ENCODE measurements at places on chromosomes 6 and 20. TPM values are rescaled to one million over a fixed set of nuclear protein-coding genes. Genes with fewer than 3 reads are reported as not detected.
A peak's percentile ranks its signal among the peaks of the same experiment; 100 is the strongest.

GRCh38 chr20:62703853-62704228, 4.8 kb upstream of the NTSR1 start:
- no peak for DNase-seq
- no peaks in the 10 kb centered on the region for H3K36me3 ChIP-seq
- H3K4me1 ChIP-seq: peaks cover 11% of the 10 kb centered on the region
- no peak overlapping the region for H3K4me3 ChIP-seq
- H3K27me3 ChIP-seq: peaks cover 24% of the 10 kb centered on the region

The SLC22A16 gene
- total RNA-seq: not detected

The OR5V1 gene
- total RNA-seq: not detected

The IRAK1BP1 gene
- total RNA-seq: 2.1 TPM

- peaks cover 31% of the 10 kb centered on the region for H3K4me1 ChIP-seq
- no peak overlapping the region for H3K4me3 ChIP-seq
- peaks cover 1% of the 10 kb centered on the region for H3K27me3 ChIP-seq
Observed at GRCh38 chr20:5056801-5057599, 55.7 kb upstream of the SLC23A2 start.

The SLPI gene
- not detected for total RNA-seq

The AGER gene
- 27.8 TPM for total RNA-seq

DNA sequence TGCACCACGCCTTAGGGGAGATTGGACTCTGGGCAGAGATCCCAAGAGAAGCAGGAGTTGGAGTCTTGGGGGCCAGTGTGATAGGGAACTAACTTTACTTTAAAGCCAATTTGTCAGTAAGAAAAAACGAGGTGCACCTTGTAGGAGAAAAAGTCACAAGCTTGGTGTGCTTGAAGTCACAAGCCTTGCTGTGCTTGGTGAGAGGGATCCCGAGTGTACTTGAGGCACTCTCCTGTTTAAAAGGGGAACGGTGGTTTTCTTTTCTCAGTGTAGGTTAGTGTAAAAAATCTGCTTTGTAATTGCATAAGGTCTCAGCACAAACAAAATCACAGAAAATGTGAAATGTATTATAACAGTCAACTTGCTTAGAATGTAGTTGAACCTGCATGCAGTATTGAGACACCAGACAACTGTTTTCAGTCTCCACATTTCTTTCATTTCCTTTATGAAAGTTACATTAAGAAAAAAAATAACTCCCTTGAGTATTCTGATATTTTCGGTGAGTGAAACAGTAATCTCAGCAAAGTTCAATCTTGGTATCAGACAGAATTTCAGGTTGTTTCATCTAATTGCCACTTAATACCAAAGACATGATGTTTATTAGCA, 111.1 kb upstream of the DUSP22 start:
- peak overlapping the region; percentile 78 for H3K27ac ChIP-seq
- H3K4me3 ChIP-seq: peak overlapping the region; percentile 6
- peaks cover 3% of the 10 kb centered on the region for H3K27me3 ChIP-seq
- H3K36me3 ChIP-seq: peaks cover 3% of the 10 kb centered on the region
- H3K4me1 ChIP-seq: peaks cover 33% of the 10 kb centered on the region

- no peaks in the 10 kb centered on the region for H3K27me3 ChIP-seq
- no peak for DNase-seq
- no peaks in the 10 kb centered on the region for H3K36me3 ChIP-seq
Observed at GRCh38 chr6:23081701-23082100, 512.3 kb downstream of the HDGFL1 start.

The SLC17A2 gene
- not detected for total RNA-seq

DNA sequence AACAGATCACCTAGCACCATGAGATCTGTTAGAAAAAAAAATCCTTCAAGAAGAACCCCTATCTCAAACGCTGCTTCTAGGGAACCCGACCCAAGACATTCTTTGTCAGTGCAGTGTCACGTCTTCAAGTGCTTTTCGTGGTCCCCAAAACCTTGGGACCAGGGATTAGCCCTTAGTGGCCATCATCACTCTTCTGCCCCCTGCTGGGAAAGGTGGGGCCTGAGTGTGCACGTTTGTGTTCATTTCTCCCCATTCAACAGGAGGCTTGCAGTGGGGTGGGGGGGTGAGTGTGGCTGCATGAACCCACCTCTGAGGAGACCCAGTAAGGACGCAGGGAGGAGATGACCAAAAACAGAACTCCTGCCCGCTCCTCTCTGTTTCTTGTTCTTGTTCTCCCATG, 218.2 kb upstream of the RNF24 start:
- no peak for DNase-seq
- H3K27ac ChIP-seq: no peak overlapping the region
- H3K4me3 ChIP-seq: no peak overlapping the region
- no peaks in the 10 kb centered on the region for H3K4me1 ChIP-seq

DNA sequence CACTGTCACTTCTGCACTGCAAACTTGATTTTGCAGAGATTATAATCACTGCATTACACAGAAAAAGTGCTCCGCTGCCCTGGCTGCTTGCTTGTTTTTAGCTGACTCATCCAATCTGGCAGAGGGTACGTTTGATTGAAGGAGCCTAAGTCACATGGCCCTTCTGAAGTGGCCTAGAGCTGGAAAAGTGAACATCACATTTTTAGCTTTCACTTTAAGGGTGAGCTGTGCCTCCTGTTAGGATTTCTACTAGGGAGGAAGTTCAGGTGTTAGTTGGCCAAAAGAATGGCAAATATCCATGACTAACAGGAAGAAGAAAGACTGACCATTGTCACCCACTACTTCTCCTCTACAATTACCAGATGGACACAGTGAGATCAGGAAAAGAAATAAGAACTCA, 889.1 kb upstream of the MAP3K7 start:
- H3K4me1 ChIP-seq: no peaks in the 10 kb centered on the region
- no peaks in the 10 kb centered on the region for H3K27me3 ChIP-seq

DNA sequence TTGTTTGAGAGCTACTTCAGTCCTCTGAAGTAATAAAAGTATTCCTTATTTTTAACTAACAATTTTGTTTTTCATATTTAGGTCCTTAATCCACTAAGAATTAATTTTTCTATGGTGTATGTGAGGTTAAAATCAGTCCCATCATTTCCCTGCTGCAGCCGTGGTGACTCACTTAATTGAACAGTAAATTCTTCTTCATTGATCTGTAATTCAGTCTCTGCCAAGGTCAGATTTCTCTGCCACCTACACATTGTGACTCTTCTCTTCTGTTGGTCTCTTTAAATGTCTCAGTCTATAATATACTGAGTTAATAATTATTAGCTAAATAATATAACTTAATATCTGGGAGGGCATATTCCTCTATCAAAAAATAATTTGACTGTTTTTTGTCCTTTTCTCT, 262.3 kb downstream of the UTRN start:
- no peak for DNase-seq
- no peak overlapping the region for H3K4me3 ChIP-seq
- H3K4me1 ChIP-seq: peaks cover 10% of the 10 kb centered on the region
- no peaks in the 10 kb centered on the region for H3K27me3 ChIP-seq
- H3K27ac ChIP-seq: no peak overlapping the region
- H3K36me3 ChIP-seq: peaks cover 70% of the 10 kb centered on the region

GRCh38 chr6:156862711-156863110, 85.5 kb downstream of the ARID1B start:
- H3K27me3 ChIP-seq: no peaks in the 10 kb centered on the region
- peaks cover 28% of the 10 kb centered on the region for H3K4me1 ChIP-seq
- DNase-seq: no peak
- peaks cover 2% of the 10 kb centered on the region for H3K36me3 ChIP-seq
- no peak overlapping the region for H3K27ac ChIP-seq

DNA sequence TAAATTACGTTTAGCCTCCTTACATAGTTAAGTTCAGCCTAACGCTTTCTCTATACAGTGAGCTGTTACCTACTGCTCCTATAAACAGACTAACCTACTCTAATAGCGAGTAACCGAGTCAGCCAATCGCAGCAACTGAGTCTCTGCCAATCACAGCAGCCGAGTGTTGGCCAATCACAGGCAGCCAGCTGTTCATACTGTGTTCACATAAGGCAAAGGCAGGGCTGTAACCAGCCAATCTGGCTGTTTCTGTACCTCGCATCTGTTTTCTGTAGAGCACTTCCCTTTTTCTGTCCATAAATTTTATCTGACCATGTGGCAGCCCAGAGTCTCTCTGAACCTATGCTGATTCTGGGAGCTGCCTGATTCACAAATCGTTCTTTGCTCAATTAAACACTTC, 263.9 kb upstream of the JARID2 start:
- H3K36me3 ChIP-seq: no peaks in the 10 kb centered on the region
- H3K4me1 ChIP-seq: no peaks in the 10 kb centered on the region
- H3K4me3 ChIP-seq: no peak overlapping the region
- no peak for DNase-seq
- peaks cover 14% of the 10 kb centered on the region for H3K27me3 ChIP-seq

DNA sequence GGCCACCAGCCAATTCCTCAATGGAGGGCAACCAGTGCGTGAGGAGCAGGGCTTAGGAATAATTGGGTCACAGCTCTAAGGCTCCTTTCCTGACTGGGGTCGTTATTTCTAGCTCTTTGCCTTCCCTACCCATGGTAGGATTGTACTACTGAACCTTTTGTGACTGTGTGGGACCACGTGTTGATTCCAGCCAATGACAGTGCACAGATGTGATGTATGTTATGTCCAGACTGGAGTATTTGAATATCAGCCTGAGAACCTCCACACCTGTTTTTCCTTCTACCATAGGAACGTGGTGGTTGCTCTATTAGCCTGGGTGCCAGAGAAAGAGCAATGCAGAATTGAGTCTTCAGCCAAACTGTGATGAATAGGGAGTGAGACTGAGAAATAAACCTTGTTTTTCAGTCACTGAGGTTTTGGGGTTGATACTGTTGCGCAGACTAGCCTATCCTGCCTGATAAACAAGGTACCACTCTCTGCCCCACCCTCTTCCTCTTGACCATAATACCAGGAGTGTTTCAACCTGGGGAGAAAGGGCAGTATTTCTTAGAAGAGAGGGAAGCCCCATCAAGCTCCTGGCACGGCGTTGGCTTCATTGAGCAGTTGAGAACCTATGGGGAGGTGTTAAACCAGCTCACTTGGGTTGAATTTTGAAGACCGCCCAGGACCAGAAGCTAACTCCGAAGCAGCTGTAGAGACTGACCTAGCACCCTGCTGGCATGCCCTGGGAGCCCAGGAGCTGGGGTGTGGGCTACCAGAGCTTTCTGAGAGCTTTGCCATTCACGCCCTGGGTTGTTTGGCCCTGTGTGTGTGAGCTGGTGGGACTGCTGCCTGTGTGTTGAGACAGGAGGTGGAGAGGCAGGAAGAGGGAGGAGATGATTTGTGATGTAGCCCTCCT, 105.5 kb upstream of the BACH2 start:
- peak overlapping the region; percentile 56 for H3K4me3 ChIP-seq
- H3K36me3 ChIP-seq: no peaks in the 10 kb centered on the region
- H3K27ac ChIP-seq: peak overlapping the region; percentile 95
- DNase-seq: peak; percentile 72

GRCh38 chr20:19934792-19935491, 82.2 kb upstream of the NAA20 start:
- peaks cover 15% of the 10 kb centered on the region for H3K4me1 ChIP-seq
- H3K36me3 ChIP-seq: no peaks in the 10 kb centered on the region
- peaks cover 26% of the 10 kb centered on the region for H3K27me3 ChIP-seq
- DNase-seq: no peak
- H3K27ac ChIP-seq: no peak overlapping the region

The ISM1 gene
- total RNA-seq: 3.7 TPM

- no peak overlapping the region for H3K27ac ChIP-seq
- H3K4me1 ChIP-seq: peaks cover 7% of the 10 kb centered on the region
- no peak for DNase-seq
- no peak overlapping the region for H3K4me3 ChIP-seq
- no peaks in the 10 kb centered on the region for H3K27me3 ChIP-seq
Observed at GRCh38 chr6:156880913-156881312, 103.7 kb downstream of the ARID1B start.

The RIN2 gene
- total RNA-seq: not detected

DNA sequence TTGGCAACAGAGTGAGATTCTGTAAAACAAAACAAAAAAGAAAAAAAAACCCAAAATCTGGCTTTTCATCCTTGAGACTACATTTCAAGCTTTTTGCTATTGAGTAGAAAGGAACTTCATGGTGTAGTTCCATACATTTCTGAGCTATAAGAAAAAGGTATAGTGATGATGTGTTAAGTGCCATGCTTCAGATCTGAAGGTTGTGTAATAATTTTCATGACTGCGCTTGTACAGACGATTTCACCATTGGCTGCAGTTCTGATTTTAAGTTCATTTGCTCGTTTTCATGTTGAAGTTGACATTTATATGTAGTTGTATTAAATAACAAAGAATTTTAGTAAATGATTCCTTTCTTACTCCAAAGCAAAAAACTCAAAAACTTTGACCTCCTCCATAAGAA, 247.6 kb downstream of the ARID1B start:
- no peak for DNase-seq
- no peak overlapping the region for H3K4me3 ChIP-seq
- H3K27ac ChIP-seq: no peak overlapping the region
- H3K36me3 ChIP-seq: peaks cover 4% of the 10 kb centered on the region
- no peaks in the 10 kb centered on the region for H3K27me3 ChIP-seq

The NAA20 gene
- total RNA-seq: 55.8 TPM

The SCGN gene
- not detected for total RNA-seq

DNA sequence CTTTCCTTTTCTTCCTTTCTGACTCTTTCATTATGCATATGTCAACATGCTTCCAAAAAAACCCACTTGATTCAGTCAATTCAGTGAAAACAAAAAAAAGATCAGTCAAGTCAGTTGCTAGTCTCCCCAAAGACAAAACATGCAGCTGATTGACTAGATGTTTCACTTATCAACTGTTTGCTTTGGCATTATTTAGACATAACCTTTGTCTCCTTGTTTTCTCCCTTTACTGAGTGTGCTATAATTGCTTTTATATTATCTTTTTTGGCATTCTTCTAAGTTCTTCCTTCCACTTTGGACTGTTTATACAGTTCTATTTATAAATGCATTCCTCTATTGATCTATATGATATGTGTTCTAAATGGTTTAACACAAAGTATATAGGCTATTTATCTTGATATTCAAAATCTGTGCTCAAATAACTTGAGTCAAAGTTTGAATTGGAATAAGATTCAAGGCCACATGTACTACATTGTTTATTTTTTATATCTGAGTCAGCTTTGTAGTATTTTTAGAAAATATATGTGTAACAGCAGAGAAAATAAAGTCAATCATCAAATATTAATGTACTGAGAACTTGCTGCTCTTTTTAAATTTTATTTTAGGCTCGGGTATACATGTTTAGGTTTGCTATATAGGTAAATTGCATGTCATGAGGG, 260.5 kb downstream of the CENPW start:
- H3K4me1 ChIP-seq: no peaks in the 10 kb centered on the region
- H3K27me3 ChIP-seq: no peaks in the 10 kb centered on the region
- H3K27ac ChIP-seq: no peak overlapping the region
- no peak overlapping the region for H3K4me3 ChIP-seq
- H3K36me3 ChIP-seq: no peaks in the 10 kb centered on the region

- DNase-seq: no peak
- H3K27ac ChIP-seq: no peak overlapping the region
- no peaks in the 10 kb centered on the region for H3K27me3 ChIP-seq
- no peak overlapping the region for H3K4me3 ChIP-seq
- no peaks in the 10 kb centered on the region for H3K36me3 ChIP-seq
Observed at GRCh38 chr6:4664117-4664626, 112.0 kb upstream of the CDYL start.

GRCh38 chr6:146866731-146867414, 268.1 kb downstream of the ADGB start:
- peaks cover 4% of the 10 kb centered on the region for H3K4me1 ChIP-seq
- H3K27me3 ChIP-seq: no peaks in the 10 kb centered on the region
- no peaks in the 10 kb centered on the region for H3K36me3 ChIP-seq
- H3K27ac ChIP-seq: no peak overlapping the region
- H3K4me3 ChIP-seq: no peak overlapping the region

- no peak overlapping the region for H3K27ac ChIP-seq
- no peak overlapping the region for H3K4me3 ChIP-seq
- H3K36me3 ChIP-seq: no peaks in the 10 kb centered on the region
- H3K4me1 ChIP-seq: no peaks in the 10 kb centered on the region
- H3K27me3 ChIP-seq: peaks cover 4% of the 10 kb centered on the region
Observed at GRCh38 chr20:59567585-59568508, 36.5 kb upstream of the PHACTR3 start.

Measured in activated CD8-positive, alpha-beta T cell treated with anti-CD3 and anti-CD28 coated beads, Interleukin-2, amount 10 ng/mL, durations not matched to agents 7 days and 5 days (primary cell).